ENCODE measurements at places on chromosomes 16 and 17.

DNA sequence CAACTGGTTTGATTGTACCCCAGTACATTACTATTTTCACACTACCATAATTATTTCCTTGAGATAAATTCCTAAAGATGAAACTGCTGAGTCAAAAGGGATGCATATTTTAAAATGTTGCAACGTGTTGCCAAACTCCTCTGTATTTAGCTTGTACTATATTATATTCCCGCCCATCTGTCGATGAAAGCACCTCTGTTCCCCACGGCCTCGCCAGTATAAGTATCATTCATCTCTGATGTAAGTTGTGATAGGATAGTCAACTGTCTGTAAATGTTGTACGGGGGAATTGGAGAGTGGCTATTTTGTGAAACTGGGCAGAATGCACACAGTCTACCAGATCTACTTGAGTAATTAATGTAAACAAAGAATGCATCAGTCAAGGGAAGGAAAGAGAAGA is 47.7 kb upstream of the TNRC6A start:
- no peak for DNase-seq

DNA sequence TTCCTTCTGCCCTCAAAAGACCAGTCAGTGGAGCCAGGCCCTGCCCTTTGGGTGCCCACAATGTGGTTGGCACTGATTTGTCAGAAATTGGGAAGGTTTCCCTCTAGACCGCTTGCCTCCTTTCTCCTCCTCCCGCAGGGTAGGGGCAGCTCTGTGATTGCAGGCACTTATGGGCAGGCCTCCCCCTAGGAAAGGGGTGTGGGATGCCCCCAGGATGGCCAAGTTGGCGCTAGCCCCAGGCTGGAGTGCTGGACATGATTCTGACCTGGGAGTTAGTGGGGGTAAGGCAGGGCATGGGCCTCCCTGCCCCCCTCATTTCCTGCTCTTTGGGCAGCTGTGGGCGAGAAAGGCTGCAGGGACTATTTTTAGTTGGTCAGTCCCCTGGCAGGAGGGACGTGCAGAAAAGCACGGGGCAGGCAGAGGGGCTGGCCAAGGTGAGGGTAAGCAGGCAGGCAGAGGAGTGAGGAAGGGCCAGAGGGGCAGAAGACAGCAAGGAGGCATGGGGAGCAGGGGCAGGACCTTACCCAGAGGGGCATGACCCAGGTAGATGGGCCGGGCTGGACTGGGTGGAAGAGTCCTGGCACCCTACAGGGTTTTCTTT is 3.3 kb downstream of the RARA start:
- DNase-seq = no peak

- no peak for DNase-seq
These were observed 43.4 kb downstream of the CCDC42 start for GRCh38 chr17:8701221-8701620.

- no peak for DNase-seq
These were observed 27.7 kb upstream of the CORO6 start for GRCh38 chr17:29650396-29650795.

DNA sequence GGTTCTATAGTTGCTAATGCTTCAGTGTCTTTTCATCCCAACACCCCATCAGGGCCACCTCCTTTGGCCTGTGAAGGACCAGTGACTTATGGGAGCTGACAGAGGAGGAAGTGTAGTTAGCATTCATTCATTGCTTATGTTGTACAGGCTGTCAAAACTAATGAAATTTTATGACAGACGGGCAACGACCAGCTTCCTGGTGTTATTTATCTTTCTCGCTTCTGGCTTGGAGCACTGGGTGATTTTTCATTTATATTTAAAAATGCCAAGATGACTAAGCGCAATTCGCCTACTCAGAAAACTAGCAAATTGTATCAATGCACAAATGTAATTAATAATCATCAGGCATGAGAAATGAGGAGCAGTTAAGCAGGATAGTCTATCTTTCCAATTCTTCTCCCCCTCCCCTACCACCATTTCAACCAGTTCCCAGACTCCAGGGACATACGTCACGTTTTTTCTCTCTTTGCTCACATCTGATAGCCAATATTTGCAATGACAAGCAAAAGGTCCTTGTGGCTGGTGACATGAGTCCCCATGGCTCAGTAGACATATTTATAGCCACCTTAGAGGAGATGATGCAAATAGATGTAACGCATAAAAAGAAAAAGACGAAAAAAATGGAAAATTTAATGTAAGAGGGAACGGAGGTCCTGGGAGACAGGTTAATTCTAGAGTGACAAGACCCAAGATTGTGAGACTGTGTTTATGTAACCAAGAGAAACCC is 11.2 kb downstream of the CDRT15 start:
- DNase-seq = no peak

DNA sequence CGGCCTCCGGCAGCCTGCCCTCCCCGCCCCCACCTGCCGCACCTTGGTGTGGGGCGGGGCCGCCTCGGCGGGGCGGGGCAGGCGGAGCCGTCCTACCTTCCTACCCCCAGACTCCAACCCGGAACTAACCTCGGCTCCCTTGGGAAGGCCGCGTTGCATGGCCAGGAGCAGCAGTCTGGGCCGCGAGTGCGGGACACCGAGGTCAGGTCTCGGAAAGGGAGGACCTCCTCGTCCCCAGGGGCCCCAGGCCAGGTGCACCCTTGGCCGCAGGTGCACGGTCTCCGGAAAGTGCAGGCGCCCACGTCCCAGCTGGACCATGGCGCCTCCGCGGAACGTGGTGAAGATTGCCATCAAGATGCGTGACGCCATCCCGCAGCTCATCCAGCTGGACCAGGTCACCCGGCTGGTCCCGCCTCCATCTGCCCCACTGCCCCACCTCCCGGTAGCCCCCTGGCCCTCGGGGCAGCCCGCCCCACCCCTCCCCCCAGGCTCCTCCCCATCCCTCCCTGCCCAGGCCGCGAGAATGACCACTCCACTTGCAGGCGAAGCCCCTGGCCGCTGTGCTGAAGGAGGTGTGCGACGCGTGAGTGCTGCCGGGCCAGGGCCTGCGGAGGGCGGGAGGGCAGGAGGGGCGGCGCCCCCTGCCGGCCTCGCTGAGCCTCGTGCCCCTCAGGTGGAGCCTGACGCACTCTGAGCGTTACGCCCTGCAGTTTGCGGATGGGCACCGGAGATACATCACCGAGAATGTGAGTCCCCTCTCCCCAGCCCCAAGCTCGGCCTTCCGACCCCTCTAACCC is at the start of gene ELMO3:
Gene ELMO3, plus strand, starts transcription at position 121 of the 797 bp plus-strand sequence. Its CDS starts 196 bp downstream, at position 317.
- DNase-seq = no peak

DNA sequence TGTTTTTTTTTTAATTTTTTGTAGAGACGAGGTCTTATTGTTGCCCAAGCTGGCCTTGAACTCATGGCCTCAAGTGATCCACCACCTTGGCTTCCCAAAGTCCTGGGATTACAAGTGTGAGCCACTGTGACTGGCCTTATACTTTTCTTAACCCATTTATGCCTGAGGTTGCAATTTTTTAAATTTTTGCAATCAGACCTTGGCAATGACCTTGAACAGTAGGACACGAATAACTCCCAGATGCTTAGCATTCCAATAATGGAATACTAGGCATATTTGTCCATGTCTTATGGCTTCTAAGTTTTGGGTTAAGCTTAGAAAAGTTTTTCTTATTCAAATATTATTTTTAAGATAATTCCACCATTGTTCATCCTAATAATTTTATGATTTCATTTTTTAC is 28.3 kb upstream of the TMEM97 start:
- no peak for DNase-seq

GRCh38 chr17:69711541-69711940 is 297.0 kb downstream of the MAP2K6 start:
- DNase-seq = no peak

DNA sequence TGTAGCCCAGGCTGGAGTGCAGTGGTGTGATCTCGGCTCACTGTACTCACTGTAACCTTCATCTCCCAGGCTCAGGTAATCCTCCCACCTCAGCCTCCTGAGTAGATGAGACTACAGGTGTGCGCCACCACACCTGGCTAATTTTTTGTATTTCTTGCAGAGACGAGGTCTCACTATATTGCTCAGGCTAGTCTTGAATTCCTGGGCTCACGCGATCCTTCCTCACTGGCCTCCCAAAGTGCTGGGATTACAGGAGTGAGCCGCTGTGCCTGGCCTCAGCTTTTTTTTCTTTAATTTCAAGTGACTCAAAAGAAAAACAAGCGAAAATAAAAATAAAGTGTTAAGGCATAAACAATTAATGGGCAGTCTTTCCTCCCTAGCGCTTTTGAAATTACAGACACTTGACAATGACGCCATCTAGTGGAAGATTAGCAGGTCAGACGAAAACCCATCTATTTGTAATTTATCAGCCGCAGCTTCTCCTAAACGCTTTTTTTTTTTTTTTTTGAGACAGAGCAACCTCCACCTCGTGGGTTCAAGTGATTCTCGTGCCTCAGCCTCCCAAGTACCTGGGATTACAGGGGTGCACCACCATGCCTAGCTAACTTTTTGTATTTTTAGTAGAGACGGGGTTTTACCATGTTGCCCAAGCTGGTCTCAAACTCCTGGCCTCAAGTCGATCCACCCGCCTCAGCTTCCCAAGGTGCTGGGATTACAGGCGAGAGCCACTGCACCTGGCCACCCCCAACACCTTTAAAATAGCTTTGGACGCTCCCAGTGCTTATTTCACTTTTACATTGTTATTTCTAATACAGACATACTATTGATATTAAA is 28.1 kb upstream of the PECAM1 start:
- peak; percentile 63 for DNase-seq

DNA sequence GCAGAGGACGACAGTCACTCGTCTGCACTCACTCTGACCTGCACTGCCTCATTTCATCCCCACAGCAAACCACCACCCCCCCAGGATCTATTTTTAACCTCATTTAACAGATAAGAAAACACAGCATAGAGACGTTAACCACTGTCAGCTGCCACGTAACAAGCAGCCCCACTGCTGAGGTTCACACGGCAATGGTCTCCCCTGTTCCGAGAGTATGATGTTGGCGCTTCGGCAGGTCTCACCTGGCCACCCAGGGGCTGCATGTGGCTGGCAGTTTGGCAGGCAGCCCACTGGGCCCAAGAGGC is 16.1 kb downstream of the ZNF469 start:
- no peak for DNase-seq

- no peak for DNase-seq
These were observed 3.3 kb downstream of the TMEM94 start for GRCh38 chr17:75459590-75460267.

DNA sequence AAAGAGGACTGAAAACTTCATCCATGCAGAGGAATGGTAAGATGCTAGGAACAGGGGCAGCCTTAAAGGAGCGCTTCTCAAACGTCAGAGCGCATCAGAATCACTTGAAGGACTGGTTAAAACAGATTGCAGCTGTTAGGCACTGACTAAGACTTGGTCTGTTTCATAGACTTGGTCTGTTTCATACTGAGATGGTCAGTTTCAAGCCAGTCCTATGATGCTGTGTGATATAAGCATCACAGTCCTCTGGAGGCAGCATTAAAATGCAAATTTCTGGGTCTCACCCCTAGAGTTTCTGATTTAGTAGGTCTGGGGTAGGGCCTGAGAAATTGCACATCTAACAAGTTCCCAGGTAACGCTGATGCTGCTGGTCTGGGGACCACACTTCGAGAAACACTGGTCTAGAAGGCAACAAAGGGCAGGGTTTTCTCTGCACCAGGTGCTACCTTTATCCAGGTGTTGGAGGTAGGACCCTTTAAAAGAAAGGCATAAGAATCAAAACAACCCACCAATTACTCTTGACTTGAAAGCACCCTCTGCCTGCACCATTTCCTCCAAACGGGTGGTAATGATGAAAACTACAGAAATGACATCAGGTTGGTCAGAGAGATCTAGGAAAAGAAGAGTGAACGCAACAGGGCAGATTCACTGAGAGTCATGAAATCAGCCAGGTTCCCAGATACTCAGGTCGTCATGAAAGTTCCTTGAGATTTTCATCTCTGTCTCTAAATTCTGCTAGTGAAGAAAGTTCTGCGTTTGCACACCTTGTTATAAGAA is 95.0 kb upstream of the RCVRN start:
- peak; percentile 44 for DNase-seq

- no peak for DNase-seq
These were observed at the start of gene SLC6A2 for GRCh38 chr16:55655897-55656681. Gene SLC6A2 (plus strand): TSS chr16:55655988. CDS start chr16:55656695, 707 bp downstream.

DNA sequence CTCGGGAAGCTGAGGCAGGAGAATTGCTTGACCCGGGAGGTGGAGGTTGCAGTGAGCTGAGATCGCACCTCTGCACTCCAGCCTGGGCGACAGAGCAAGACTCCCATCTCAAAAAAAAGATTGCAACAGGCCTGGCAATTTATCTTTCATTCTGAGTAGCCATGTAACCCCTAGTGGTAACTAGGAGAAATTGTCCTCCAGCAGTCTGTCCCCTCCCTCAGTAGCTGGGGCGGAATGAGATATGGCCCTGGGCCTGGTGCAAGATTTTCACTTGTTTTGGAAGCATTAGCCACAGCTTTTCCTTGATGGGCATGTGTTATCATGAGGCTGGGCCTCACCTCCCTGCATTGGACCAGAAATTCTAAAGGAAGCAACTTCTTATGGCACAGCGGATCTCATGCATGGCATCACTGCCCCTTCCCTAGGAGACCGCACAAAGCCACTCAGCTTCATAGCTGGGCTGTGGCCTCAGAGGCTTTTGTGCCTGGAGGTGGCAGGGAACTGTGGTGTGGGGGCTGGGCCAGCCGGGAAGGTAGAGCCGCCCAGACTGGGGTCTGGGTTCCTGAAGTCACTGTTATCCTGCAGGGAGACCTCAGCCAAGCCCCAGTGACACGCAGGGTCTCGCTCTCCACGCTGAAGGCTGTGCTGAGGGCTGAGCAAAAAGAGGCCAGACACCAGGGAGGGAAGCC is 13.4 kb downstream of the NATD1 start:
- peak; percentile 54 for DNase-seq

- DNase-seq = no peak
These were observed 1.7 kb upstream of the DBNDD1 start for GRCh38 chr16:90020838-90021382.

GRCh38 chr16:49260253-49260652 is 21.4 kb downstream of the CBLN1 start:
- no peak for DNase-seq

DNA sequence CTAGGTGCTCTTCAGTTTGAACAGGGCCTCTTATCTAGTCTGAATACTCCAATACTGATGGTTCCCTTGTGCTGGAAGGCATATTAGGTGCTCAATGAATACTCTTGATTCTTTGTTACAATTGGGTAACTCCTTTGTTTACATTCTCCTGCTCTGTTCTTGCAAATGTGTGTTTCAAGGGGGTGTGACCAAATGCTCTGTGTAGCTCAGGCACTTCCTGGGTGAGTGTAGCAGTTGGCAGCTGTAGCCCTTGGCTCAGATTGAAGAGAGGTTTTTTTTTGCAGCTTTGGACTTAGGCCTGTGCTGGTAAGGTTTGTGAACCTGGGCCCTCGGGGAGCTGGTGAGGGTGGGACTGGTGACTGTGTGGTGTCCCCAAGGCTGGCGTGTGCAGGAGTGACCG is 20.2 kb downstream of the TBCD start:
- no peak for DNase-seq

- peak; percentile 66 for DNase-seq
These were observed 5.2 kb upstream of the NUBP1 start for GRCh38 chr16:10738231-10739077.

DNA sequence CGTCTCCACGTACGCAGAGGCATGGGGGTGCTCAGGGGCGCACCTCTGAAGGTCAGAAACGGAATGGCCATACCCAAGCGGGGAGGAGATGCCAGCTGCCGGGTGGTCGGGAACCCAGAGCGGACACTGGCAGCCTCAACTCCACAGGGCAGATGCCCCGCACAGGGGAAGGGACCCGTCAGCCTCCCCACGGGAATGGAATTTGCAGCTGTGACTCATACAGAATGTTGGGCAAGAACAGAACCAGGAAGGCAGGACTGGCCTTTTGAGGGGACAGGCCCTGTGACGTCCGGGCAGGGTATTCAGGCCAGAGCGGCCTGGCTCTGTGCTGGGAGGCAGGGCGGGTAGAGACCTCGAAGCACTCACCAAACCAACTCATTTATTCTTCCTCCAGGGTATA is 7.5 kb downstream of the TK1 start:
- DNase-seq = no peak

GRCh38 chr17:31811101-31811500 is 47.9 kb downstream of the COPRS start:
- no peak for DNase-seq

All from GM10248 (cell line).